Activated CD4-positive, CD25-positive, alpha-beta regulatory T cell (primary cell): ENCODE measurements at places on chromosomes 4 and X.
A peak's percentile ranks its signal among the peaks of the same experiment; 100 is the strongest.

DNA sequence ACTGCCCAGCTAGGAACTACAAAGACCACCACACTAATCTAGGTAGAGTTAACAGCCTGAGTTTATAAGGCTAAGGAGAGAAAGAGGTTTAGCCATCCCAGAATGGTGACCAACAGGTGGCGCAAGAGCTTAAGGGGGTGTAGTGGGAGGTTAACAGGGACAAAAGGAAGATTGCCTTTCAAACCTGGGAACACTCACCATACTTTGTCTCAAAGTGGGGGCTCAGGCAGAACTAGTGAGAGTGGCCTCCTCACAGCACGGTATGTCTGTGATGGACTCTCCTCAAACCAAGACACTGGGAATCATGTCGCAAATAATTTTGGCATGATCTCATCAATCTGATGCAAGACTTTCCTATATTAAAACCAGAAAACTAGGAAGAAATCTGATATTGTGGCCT is 23.4 kb downstream of the CCNI start:
- peak; percentile 34 for DNase-seq

DNA sequence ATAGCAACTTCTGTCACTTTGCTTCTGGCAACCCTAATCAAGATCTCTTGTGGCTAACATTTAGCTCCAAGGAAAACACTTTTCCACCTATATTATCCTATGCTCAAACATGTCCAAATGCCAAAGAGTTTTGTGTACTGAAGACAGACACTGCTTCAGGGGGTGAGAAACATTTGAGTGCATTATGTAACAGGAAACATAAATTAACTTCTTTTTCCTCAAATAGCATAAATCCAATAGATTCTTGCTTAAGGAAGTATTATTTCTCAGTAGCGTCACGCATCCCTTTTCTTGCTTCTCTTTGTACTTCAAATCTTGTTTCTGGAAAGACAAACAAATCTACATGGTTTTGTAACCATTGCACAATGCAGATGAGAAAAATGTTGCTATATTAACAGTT is 839.1 kb downstream of the GLUD2 start:
- DNase-seq, result no peak

DNA sequence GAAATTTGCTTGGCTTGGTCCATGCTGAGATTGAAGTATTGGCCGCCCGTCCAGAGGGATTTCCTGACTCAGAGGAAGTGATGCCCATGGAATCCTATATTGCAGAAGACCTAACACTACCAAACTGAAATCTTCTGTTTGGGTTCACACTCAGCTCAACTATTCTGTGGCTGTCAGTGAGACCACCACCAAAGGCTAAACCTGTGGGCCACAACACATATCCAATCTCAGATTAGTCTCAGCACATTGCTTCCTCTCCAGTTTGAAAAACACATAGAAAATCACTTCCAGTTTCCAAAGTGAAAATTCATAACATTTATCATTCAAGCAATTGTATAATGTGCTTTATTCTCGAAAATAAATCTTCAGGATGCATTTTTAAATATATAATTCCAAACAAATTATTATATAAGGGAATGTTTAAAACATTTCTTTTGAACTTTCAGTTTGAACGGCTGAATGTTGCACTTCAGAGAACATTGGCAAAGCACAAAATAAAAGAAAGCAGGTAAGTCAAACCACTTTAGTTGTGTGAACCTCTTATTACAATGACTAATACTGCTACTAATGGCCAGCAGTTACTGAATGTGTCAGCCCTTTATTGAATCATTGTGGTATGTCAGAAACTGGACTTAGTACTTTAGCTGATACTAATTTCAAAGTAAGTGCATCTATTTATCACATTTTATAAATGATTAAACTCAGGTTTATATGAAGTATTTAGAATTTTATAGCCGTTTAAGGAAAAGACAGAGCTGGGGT is 37.0 kb downstream of the GUCY1A1 start:
- no peak for DNase-seq

- DNase-seq, result no peak
Observed at GRCh38 chrX:153179131-153179530, at the start of gene MAGEA1. Gene MAGEA1 (plus strand): TSS chrX:153179284. CDS start chrX:153182390, 3,106 bp downstream.

- DNase-seq, result no peak
Observed at GRCh38 chr4:129218360-129218759, 122.4 kb downstream of the C4orf33 start.

GRCh38 chr4:76585897-76586360 is 150.9 kb downstream of the SHROOM3 start:
- DNase-seq, result no peak

- DNase-seq, result no peak
Observed at GRCh38 chr4:86296865-86297264, 63.0 kb downstream of the MAPK10 start.

GRCh38 chrX:64427787-64428186 is 32.5 kb upstream of the MTMR8 start:
- no peak for DNase-seq

- DNase-seq, result no peak
Observed at GRCh38 chr4:1608196-1608820, 75.8 kb downstream of the FAM53A start.

DNA sequence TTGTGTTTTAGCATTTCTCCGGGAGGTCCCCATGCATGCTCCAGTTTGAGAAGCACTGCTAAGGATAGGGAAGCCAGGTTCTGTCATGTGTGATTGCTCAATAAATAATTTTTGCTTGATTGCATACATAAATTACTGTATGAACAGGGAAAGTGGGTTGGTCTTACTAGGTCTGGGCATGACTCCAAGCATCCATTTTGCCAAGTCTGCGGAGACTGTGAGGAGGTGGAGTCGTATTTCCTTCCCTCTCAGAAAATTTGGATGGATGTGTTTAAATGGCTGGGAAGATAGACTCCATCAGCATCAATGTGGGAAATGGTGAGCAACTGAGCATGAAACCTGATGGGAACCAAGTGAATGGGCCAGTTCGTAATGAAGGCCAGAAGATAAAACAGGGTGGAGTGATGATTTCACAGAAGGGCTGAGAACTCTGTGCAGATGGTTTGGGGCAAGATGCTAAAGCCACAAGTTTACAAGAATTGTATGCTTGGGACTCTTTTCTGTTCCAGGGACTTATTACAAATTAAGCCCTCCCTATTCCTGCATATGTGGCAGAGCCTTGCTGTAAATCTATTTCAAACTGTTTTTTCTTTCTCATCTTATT is 84.1 kb downstream of the NHS start:
- DNase-seq, result no peak

GRCh38 chr4:26715636-26716242 is 131.9 kb downstream of the TBC1D19 start:
- DNase-seq, result no peak

GRCh38 chr4:109010521-109010920 is 247.7 kb upstream of the ETNPPL start:
- no peak for DNase-seq

DNA sequence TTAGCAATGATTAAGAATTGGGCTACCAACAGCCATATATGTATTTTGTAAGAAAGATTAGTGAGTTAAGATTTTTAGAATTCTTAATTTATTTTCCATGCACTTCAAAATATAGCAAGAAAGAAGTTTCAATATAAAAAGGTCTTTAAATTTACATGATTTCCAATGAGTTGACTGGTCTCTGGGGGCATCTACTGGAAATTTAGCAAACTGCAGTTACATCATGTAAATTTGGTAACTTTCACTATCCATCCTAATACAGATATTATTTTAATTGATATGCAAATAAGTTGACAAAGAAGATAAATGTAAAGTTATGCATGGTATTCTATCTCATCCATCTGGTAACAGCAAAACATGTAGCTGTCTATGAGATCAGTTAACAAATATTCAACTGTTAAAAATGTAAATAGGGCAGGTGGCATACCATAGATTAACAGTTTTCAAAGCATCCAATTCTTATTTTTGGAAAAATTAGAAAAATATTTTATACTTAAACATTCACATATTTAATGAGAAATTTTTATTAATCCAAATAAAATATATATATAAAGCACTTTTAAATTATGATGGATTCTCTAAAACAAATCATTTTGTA is 29.1 kb downstream of the TTC29 start:
- no peak for DNase-seq

- no peak for DNase-seq
Observed at GRCh38 chrX:34917146-34917545, 25.4 kb upstream of the FAM47B start.
